ENCODE measurements at places on chromosomes 5 and 9. TPM values are rescaled to one million over a fixed set of nuclear protein-coding genes. Genes with fewer than 3 reads are reported as not detected.

ERBIN gene
- total RNA-seq, result 33.2 TPM

RFESD gene
- 2.0 TPM for total RNA-seq

TMEM215 gene
- 0.67 TPM for total RNA-seq

DNA sequence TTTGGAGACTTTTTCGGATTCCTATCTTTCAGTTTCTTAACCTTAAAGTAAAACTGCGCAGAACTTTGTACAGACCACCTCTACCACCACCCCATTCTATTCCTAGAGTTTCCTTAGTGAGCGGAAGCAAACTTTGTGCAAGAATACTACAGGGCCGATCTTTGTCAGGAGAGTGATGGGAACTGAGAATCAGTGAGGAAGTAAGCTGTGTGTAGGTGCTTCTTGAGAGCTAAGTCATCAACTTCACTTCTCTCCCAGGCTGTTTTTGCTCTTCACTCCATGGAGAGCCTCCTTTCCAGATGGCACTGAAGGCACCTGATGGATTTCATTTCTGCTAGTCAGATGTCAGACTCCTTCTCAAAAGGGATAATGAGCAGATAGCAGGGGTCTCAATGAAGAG lies 127.3 kb downstream of the SPATA31D1 start:
- no peak for DNase-seq

- no peak for DNase-seq
Measured at GRCh38 chr5:34043099-34043876, at the start of gene C1QTNF3. Gene C1QTNF3, minus strand, starts transcription at chr5:34043213. Its CDS starts 88 bp downstream, at chr5:34043125.

HTR1A gene
- total RNA-seq, result 3.8 TPM

DNA sequence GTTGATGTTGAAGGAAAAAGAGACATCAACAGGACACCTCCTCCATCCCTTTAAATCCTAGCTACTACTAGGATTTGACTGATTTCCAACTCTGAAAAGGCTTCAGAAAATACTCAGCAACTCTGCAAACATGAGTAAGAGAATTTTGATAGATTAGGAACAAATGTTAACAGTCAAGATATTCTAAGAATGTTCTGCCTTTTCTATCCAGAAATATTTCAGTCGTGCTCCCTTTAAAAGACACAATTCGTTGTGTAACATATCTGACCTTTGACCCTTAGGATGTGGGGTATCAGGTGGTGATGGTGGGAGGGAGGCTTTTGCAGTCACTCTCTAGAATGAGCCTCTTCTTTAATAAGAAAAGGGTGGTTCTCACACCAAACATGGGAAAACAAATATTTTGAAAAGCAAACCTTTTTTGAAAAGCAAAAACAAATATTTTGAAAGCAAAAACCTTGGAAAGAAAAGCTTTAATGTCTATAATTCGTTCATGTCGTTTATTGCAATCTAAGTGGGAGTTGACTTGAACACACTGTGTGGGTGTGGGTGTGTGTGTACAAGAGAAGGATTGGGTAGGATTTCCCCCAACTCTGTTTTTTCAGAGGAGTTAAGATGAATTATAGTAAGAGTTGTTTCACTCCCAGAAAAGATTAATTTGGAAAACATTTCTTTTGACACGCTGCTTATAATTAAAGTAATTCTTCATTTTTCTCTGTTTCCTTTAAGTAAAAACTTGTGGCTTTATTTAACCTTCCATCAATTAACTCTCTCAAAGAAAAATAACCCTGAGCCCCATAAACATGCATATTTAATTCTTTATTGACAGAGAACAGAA lies 152.8 kb downstream of the TMEM167A start:
- no peak for DNase-seq

DNA sequence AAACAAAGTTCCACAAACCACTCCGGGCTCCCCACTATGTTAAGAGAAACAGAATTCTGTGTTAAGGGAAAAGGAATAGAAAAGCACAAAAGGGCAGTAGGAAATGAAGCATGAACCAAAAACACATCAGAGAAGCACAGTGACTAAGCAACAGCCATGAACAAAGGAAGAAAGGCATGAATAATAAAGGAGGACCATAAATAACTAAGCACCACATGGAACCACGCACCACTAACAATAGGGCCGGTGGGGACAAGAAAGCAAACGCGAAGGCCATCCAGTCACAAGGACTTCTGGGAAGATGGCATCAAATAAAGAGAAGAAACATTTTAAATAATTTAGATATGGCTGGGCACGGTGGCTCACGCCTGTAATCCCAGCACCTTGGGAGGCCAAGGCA lies 18.0 kb downstream of the PRUNE2 start:
- no peak for DNase-seq

DNA sequence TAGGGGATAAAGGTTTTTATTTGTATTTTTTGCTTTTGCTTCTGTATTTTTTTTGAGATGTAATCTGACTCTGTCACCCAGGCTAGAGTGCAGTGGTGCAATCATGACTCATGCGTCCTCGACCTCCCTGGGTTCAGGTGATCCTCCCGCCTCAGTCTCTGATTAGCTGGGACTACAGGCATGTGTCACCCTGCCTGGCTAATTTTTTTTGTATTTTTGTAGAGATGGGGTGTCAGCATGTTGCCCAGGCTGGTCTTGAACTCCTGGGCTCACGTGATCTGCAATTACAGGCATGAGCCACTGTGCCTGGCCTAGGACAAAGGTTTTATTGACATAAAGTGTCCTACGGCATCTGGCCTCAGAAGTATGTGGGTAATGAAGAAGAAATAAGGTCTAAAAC lies 297.1 kb upstream of the C9orf72 start:
- DNase-seq, result no peak

DNA sequence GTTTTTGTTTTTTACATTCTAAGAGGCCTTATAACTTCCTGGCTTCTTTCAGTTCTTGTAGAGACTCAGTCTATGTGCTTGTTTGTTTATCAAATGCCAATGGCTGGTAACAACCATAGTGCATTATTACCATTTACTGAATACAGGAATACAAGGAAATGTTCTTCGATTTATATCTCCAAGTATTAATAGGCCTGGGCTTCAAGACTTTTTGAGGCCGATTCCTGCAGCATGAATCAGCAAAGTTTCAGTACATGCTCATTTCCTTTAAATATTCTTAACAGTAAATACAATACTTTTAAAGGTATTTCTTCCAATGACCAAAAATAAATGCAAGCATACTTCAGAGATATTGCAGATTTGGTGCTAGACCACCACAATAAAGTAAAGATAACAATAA lies 535.3 kb downstream of the EFNA5 start:
- no peak for DNase-seq

CMYA5 gene
- total RNA-seq, result 0.65 TPM

HTR4 gene
- total RNA-seq, result not detected

GRCh38 chr9:99262949-99263418 lies 40.9 kb downstream of the SEC61B start:
- DNase-seq, result no peak

GRCh38 chr5:44046619-44047364 lies 342.4 kb downstream of the FGF10 start:
- no peak for DNase-seq

GRCh38 chr5:56557198-56557597 lies 258.2 kb upstream of the MAP3K1 start:
- DNase-seq, result no peak

DNA sequence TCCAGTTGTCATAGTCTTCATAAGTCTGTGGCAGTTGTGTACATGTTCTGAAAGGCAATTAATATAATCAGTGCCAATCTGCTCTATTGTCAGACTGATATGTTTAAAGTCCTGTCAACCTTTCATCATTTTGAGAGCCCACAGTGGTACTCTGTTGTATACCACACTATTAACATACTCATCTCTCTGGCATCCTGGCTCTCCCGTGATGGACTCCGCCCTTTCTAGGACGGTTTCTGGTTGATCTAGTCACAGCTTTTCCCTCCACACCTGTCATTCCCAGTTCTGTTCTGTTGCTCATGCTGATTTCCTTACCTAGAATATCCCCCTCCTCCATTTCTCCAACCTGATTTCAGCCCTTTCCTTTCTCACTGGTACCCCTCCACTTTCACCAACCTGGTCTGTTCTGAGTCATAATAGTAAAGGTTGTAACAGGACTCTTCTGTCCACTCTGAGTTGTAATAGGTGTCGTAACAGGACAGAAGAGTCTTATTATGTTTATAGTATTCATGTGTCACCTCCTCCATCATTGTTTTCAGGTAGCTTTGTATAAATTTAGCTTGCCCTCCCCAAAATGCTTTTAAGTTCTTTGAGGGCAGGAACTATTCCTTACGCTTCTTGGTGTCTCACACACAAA lies 4.1 kb downstream of the PTCD2 start:
- no peak for DNase-seq

DNA sequence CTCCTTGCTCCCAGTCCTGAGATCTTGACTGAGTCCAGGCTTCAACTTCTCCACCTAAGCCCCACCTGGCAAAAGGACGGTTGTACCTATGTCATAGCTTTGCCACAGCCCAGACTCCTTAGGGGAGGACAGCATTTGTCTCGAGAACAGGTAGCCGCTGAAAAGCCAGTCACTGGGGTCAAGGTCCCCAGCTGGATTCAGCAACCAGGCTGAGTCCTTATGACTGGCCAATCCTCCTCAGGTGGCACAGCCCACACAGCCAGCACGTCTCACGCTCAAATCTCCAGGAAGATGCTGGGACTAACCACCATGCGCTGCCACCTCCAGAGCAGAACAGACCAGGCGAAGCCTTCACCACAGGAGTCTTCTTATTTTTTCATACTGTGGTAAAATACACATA lies 27.9 kb upstream of the SMU1 start:
- no peak for DNase-seq

EGFLAM gene
- 0.24 TPM for total RNA-seq

GRCh38 chr9:95055334-95055850 lies 262.1 kb downstream of the FANCC start:
- no peak for DNase-seq

ITK gene
- total RNA-seq, result not detected

GRCh38 chr5:15787681-15788080 lies 287.7 kb downstream of the FBXL7 start:
- DNase-seq, result no peak

PFN3 gene
- total RNA-seq, result not detected

SPINK4 gene
- total RNA-seq, result not detected

DNA sequence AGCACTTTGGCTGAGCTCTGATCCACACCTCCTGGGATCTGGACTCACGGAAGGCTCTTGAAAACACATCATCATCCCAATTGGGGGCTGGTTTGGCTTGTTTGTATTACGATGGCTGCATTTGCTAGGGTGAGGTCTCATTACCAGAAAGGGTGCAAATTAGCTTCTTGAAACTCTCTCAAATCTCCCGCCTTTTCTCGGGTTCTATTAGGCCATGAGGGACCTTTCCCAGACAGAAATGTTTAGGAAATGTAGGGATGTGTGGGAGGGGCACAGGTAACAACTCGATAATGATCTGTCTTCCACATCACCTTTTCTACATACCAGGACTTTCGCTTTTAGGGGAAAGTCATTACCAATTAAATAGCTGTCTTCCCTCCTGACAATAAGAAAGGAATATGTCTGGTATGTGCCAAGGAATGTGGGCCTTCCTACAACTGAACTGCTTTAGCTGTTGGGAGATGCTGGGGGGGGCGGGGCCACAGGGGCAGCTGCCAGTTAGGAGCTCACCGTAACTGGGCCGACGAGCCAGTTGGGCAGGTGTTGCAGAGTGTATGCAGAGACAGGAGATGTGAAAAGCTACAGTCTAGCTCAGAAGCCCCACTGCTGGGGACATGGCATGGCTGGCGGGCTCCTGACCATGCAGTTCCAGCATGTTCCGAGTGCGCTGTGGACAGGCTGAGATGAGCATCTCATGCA lies 71.2 kb downstream of the AK8 start:
- peak; percentile 56 for DNase-seq

DNA sequence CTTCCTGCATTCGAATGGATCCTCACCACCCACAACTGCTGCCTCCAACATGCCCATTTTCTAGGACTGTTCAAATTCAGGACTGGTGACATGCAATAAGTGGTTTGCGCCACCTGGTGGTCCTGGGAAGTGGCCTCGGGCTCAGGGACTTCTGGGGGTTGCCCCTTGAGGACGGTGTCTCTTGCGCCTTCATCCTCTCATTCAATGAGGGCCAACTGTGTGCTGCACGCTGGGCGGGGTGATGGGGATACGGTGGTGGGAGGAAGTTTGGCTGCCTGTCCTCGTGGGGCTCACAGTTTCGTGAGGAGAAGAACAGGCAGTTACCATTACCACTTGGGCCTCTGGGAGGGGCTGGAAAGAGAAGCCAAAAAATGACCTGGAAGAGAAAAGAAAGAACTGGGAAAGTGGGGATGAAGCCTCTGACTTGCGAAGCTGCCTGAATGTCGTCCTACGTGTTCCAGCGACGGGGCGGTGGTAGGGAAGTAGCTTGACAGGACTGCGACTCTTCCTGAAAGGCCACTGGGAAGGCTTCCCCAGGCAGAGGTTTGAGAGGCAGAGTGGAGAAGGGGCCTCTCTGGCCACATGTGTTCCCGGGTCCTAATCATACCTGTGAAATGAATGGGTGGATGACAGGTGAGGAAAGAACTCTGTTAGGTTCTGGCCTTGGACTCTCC lies 49.0 kb downstream of the PSD2 start:
- peak; percentile 92 for DNase-seq

- DNase-seq, result no peak
Measured at GRCh38 chr9:35705836-35706430, 16.2 kb upstream of the TPM2 start.

- DNase-seq, result no peak
Measured at GRCh38 chr9:19371942-19372341, 8.1 kb downstream of the RPS6 start.

MORN5 gene
- not detected for total RNA-seq

DNA sequence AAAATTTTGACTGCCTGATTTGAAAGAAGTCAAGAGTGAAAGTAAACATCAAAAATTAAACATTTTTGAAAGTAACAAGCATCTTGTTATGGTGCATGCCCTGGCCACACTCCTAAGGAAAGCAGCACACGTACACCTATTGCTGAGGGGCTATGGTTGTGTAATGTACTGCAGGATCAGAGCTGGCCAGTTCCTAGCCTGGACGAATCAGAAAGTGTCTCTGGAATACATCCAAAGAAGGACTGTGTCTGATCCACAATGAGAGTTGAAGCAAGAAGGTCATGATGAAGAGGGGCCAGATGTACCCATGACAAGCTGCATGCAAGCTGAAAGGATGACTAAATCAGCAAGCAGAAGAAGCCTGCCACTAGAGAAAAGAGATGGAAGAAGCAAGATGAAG lies 618.2 kb downstream of the TLE1 start:
- no peak for DNase-seq

GAS1 gene
- total RNA-seq, result 5.7 TPM

- DNase-seq, result no peak
Measured at GRCh38 chr5:83956386-83956785, 235.7 kb upstream of the HAPLN1 start.

GRCh38 chr5:33711094-33711679 lies 180.6 kb downstream of the ADAMTS12 start:
- no peak for DNase-seq

HINT1 gene
- 230 TPM for total RNA-seq

DNA sequence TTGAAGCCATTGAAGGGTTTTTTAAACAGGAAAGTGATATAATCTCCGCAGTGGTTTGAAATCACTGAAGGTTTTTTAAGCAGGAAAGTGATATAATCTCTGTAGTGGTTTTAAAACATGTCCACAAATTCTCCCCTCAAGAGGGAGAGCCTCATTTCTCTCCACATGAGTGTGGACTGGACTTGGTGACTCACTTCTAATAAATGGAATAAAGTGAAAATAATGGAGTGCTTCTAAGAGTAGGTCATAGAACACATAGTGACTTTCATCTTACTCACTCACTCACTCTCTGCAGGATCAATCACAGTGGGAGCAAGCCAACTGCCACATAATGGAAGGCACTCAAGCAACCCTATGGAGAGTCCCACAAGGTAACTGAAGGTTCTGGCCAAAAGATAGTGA lies 12.0 kb downstream of the CTNNAL1 start:
- no peak for DNase-seq
